ENCODE measurements at places on chromosomes 4 and X.

- DNase-seq = no peak
Observed at GRCh38 chr4:77619408-77619807, 13.8 kb downstream of the CXCL13 start.

GRCh38 chrX:97211070-97211469, 327.4 kb downstream of the RPA4 start:
- no peak for DNase-seq

DNA sequence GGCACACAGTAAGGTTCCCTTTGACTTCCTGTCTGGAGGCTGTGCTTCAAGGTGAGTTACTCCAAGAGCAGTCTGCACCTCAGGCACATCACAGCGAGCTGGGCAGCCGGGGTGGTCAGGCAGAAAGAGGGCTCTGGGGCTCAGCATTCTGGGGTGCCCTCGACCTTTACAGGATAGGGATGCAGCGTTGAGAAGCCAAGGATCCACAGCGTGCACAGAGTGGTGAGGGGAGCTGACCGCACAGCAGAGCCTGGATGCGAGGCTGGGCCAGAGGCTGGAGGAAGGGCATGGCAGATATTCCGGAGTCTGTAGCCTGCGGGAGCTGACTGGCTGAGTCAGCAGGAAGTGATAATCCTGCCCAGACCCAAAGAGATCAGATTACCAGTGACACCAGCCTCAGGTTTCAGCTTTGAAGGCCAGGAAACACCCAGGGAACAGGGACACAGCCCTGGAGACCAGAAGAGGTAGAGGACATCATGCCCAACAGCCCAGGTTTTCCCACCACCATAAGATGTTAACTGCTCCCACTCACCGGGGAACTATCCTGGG, 38.4 kb upstream of the PDLIM3 start:
- DNase-seq = no peak

GRCh38 chrX:21373637-21374162, 518 bp upstream of the CNKSR2 start:
- peak; percentile 11 for DNase-seq

DNA sequence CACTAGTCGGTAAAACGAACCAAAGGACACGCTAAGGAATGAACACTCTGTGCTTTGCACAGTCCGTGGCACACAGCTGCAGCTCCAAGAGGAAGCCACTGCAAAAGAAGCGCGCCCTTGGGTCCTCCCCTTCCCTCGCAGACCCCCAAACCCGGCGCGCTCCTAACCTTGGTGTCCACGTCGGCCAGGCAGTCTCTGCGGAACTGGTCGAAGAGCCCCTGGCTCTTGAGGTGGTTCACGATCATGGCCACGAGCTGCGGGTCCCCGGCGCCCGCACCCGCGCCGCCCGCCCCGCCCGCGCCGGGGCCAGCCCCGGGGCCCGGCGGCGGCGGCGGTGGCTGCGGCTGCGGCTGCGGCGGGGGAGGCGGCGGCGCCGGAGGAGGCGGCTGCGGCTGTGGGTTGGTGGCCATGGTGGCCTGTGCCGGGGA, 333 bp downstream of the BOD1L1 start:
- DNase-seq = no peak

GRCh38 chr4:54102531-54103106, 2.7 kb downstream of the GSX2 start:
- no peak for DNase-seq

DNA sequence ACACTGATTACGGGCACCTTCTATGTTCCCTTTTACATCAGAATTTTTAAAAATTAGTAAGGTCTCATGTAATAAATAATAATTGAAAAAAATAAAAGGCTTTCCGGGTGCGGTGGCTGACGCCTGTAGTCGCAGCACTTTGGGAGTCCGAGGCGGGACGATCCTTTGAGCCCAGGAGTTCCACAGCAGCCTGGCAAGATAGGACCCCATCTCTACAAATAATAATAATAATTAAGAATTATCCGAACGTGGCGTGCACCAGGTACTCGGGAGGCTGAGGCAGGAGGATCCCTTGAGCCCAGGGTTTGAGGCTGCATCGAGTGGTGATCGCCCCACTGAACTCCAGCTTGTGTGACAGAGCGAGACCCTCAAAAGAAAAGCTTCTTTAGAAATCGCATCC, 771 bp upstream of the LAMTOR3 start:
- DNase-seq = no peak

GRCh38 chr4:83012200-83012686, 1.6 kb upstream of the LIN54 start:
- no peak for DNase-seq

- no peak for DNase-seq
Observed at GRCh38 chr4:95388911-95389310, 159.9 kb downstream of the UNC5C start.

GRCh38 chr4:137994853-137995252, 247.3 kb downstream of the SLC7A11 start:
- DNase-seq = no peak

DNA sequence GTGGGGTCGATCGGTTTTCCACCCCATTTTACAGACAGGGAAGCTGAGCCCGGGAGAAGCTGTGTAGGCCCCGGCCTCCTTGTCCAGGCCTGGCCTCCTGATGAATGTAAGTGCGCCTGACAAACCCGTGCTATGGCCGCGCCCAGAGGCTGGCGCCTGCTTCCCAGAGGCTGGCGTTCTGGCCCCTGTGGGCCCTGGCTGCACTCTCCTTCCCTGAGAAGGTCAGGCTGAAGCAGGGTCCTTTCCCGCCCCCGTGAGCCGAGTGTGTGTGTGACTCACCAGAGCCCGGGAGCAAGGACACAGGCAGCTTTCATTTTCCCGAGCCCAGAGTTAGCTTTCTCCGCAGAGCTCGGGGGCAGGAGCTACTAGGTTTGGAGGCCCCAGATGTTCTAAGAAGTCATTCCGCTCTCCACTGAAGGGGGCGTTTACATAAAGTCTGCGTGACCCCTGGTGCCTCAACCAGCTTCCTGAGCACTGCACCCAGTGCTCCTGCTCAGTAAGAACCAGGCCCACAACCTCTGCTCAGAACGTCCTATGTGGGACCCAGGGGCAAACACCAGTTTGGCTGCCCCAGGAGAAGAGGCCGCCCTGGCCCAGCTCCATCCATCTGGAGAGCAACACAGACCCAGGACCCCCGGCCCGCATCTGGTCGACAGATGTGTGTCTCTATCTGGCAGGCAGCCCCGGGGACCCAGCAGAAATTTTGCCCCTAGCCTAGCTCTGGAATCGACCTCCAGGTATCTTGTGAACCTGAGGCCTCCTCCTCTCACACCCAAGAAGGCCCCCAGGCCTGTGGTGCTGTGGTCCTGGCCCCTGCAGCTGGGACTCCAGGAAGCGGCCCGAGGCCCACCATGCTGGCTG, 13.6 kb downstream of the UVSSA start:
- no peak for DNase-seq

DNA sequence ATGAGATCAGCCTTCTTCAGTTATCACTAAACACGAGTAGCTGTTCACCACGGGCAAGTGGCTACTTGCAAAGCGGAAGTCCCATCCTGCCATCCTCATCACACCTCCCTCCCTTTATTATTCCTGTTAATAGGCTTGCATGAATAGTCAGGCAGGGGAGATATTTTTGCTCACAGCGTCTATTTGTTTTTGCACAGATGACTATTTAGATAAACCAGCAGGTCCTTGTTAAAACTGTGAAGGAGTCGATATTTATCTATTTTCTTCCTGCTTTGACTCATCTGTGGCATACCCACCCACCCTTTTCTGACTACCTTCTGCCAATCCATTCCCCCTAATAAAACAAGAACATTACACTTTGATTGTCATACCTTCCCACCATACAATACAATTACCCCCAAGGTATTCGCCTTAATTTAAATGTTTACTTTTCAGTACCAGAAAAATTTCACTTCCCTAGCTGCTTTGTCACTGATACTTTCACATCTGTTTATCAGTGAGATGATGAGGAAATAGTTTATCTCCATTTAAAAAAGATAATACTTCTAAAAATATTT, 96.6 kb upstream of the BANK1 start:
- DNase-seq = no peak

GRCh38 chr4:182385897-182386296, 142.7 kb downstream of the TENM3 start:
- no peak for DNase-seq

DNA sequence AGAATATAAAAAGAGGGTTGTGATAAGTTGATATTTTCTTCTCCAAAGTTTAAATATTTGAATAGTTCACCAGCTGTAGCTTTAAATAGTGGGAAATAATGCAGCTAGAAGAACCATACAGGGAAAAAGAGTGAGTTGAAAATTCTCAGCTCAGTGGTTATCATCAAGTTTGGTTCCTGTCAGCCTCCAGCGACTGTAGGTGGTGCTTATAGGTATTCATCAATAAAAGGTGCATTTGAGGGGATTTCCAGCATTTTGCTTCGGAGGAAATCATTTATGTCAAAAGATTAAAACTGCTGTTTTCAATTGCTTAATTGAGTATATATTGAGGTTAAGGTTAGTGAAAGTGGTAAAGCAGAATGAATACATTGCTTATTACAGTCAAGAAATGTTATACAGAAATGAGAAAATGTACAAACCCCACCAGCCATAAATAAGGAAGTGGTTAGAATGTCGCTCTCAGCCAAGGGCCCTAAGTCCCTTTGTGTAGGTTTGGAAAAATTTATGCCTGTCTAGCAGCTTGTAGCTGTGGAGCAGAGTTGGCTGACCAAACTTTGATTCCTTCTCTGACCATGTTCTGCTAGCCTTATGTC, 532.9 kb upstream of the FTHL17 start:
- DNase-seq = no peak
